HFFc6 (cell line): ENCODE measurements at places on chromosomes 2 and 18. TPM values are rescaled to one million over a fixed set of nuclear protein-coding genes. Genes with fewer than 3 reads are reported as not detected.

- DNase-seq: no peak
Observed at GRCh38 chr2:55430211-55430975, 10.7 kb upstream of the CCDC88A start.

DNA sequence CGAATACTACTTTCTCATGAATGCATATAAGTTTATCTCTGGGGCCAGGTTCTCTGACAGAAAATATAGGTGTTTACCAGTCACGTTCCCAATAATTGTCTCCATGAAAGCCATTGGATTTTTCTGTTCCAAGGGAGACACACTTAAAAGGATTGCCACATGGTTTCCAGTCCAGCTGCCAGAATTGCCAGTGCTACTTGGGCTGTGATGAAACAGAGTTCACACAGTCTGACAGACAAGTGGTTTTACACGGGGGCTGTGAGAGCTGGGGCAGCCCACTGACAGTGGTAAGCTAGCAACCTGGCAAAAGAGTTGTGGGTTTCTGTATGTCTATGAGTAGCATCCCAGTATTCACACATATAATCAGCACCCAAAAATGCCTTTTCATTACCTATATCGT is 27.7 kb upstream of the ATRAID start:
- no peak for DNase-seq

The SP9 gene
- total RNA-seq: not detected in 2 replicates

GRCh38 chr2:200188876-200189275 is 117.6 kb upstream of the SPATS2L start:
- DNase-seq: no peak

The AKAIN1 gene
- not detected in 3 replicates for total RNA-seq

DNA sequence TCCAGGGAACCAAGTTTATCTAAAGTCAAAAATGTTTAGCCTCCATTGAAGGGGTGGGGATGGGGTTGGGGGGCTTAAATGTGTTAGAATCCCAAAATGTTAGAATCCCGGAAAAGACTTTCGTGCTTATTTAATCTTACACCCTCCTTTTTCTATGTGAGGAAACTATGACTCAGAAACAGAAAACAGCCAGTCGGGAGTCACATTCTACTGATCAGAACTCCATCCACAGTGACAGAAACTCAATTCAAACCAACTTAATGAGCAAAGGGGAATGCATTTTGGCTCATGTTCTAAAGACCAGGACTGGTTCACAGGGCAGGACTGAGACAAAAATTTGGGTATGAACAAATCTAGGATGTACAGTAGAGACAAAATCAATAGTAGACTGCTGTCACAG is 31.9 kb upstream of the AFTPH start:
- no peak for DNase-seq

GRCh38 chr18:31877900-31878299 is 65.0 kb downstream of the TRAPPC8 start:
- no peak for DNase-seq

The MOCOS gene
- 1.7 and 3.9 TPM in 2 replicates for total RNA-seq

- no peak for DNase-seq
Observed at GRCh38 chr18:58536202-58536516, 92.7 kb downstream of the ALPK2 start.

DNA sequence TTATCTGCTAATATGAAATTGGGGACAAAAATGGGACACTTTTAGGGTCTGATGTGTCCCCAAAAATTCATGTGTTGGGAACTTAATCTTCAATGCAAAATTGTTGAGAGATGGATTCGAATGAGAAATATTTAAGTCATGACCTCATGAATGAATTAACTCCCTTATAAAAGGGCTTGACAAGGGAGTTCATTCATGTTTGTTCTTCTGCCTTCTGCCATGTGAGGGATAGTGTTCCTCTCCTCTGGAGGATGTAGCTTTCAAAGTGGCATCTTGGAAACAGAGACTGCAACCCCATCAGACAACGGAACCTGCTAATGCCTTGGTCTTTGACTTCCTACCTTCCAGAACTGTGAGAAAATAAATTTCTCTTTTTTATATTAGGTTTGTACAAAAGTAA is 89.2 kb upstream of the LINC00305 start:
- no peak for DNase-seq

- DNase-seq: no peak
Observed at GRCh38 chr2:85156619-85157018, 23.4 kb downstream of the TCF7L1 start.

The SCTR gene
- total RNA-seq: not detected in 3 replicates

DNA sequence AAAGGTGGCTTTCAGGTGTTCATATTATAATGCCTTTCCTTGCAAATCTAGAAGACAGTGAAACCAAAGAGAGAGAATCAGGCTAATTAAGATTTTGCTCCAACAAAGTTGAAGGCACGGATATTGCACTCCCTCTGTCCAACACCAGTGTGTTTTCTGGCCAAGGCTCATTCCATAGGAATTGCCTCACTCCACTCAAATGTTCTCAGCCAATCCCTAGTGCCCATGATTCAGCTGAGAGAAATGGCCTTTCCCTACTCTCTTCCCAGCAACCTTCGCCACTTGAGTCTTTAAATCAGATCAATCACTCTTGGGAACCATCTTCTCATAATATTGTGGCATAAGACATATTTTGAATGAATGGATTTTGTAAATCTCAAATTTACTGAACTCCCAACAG is 768.2 kb upstream of the ACVR2A start:
- no peak for DNase-seq

The LYPD6B gene
- 19.9 to 91.5 TPM (median 72.6 TPM) in 3 replicates for total RNA-seq

DNA sequence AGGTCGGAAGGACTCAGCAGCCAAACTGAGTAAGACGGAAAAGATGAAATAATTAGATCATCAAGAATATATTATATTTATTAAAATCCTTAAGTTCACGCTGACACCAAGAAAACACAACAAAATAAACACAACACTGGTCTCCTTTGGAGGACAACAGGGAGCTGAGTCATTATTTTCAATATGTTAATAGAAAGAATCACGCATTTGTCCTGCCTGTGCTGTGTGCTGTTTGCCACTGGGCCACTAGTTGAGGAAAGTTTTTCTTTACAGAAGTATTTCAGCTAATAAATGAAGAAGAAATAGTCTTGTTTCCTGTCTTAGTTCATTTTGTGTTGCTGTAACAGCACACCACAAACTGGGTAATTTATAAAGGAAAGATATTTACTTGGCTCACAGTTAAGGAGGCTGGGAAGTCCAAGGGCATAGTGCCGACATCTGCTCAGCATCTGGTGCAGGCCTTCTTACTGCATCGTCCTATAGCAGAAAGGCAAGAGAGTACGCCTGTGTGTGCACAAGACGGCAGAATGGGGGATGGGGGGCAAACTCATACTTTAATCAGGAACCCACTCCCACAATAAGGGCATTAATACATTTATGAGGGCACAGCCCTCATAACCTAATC is 88.0 kb downstream of the TCF7L1 start:
- DNase-seq: no peak

GRCh38 chr2:28486526-28486925 is 9.3 kb upstream of the PLB1 start:
- no peak for DNase-seq

DNA sequence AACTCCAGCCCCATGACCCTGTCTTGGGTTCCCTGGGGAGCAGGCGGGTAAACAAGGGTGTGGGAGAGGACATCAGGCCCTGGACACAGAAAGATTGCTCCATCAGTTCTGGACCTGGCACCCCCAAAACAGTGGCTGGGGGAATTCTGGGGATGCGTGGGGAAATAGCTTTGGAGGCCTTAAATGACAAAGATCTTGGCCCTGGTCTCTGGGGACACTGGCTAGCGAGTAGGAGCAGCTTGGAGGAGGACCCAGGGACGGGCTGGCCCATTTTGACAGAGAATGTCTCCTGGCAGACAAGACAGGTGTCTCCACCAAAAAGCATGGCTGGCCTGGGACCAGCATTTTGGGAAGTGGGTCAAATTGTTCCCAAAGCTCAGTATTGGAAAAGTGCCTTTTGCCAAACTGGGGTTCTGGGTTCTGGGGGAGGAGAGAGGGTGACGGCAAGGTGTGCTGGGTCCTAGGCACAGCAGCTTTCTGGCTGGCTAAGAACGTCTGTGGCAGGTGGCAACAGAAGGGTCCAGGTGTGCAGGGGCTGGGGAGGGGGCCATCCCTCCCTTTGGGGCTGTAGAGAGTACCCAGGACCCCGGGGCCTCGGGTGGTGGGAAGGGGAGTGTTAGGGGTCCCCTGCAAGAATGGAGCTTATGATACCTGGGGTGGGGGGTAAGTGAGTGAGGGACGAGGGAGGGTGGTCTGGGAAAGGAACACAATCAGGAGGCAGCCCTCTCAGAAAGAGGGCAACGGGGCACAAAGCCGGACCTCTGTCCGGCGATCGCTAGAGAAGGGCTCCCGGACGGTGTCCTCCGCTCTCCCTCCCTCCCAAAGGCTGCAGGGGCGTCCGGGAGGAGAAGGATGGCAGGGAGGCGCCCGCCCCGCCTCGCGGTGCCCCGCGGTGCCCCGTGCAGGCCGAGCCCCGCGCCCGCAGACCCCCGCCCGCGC is 556 bp downstream of the CYRIA start:
- DNase-seq: no peak

The CYBRD1 gene
- 117 to 140 TPM (median 132 TPM) in 3 replicates for total RNA-seq

- DNase-seq: no peak
Observed at GRCh38 chr18:57052173-57052572, 94.7 kb upstream of the BOD1L2 start.

The GALNT3 gene
- total RNA-seq: 0.18 to 1.0 TPM (median 0.39 TPM) in 3 replicates

DNA sequence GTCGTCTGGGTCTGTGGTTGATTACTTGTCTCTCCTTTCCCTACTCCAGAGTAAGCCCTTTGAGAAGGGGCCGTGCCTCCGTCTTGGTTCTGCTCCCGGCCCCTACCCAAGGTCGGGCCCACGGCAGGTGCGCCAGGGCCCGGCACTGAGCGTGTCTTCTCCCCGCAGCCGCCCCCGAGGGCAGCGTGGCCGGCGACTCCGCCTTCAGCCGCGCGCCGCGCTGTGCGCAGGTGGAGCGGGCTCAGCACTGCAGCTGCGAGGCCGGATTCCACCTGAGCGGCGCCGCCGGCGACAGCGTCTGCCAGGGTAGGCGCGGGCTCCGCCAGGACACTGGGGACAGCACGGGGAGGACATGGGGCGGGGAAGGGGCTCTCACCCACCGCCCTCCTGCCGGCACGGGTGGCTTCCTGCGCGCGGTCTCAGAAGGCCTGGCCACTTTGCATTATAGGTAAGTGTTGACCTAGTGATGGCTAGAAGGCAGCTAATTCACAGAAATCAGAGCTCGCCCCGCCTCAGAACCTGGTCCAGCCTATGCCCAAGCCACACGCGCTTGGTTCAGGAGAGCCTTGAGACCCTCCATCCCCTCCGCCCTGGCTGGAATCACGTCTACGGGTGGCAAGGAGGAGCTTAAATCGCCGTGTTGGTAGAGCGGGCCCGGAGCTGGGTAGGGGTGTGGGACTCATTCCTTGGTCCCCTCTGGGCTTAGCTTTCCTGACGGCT is 43.5 kb downstream of the FBLN7 start:
- DNase-seq: no peak

GRCh38 chr2:72859831-72860262 is 27.4 kb upstream of the SPR start:
- DNase-seq: peak; percentile 48

- DNase-seq: no peak
Observed at GRCh38 chr2:195642679-195643068, 14.4 kb upstream of the SLC39A10 start.

The PLEK gene
- not detected in 3 replicates for total RNA-seq

- DNase-seq: no peak
Observed at GRCh38 chr2:189899101-189899500, 114.9 kb downstream of the PMS1 start.

The SLC14A1 gene
- total RNA-seq: 0.46 to 0.96 TPM (median 0.74 TPM) in 3 replicates

DNA sequence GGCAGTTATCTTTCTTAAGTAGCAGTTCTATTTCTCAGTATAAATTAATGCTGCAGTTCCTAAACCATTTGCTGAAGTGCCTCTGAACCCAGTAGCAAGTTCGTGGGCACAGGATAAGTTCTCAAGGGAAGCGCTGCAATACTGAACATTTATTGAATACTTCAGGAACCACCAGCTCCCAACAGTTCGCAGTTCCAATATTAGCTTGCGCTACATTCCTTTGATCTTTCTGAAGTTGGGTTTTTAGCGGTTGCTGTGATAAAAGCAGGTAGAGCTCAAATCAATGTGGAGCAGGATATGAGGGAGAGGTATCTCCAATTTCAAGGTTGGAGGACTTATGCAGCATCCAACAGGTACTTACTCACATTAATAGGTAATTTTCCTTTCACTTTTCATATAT is 33.7 kb downstream of the PDCL3 start:
- no peak for DNase-seq
